ENCODE measurements at places on chromosomes 2 and 18.
A peak's percentile ranks its signal among the peaks of the same experiment; 100 is the strongest.

DNA sequence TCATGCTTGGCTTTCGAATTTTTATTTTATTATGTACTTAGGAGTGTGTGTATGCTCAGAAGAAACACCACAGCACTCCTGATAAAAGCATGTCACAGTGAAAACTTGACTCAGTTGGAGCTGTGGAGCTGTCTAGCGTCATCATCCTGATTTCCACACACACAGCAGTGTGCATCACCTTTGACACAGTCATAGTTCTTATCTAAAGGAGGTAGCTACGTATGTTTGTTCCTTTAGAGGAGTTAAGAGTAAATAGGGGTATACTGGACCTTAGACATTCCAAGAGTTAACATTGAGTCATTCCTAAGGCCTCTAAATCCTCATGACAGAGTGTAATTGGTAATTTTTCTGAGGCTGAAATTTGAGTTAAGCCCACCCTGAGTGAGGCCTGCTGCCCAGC, 96.9 kb downstream of the PHLPP1 start:
- DNase-seq = no peak

GRCh38 chr2:20148923-20149702, 75.8 kb downstream of the SDC1 start:
- DNase-seq = peak; percentile 94

DNA sequence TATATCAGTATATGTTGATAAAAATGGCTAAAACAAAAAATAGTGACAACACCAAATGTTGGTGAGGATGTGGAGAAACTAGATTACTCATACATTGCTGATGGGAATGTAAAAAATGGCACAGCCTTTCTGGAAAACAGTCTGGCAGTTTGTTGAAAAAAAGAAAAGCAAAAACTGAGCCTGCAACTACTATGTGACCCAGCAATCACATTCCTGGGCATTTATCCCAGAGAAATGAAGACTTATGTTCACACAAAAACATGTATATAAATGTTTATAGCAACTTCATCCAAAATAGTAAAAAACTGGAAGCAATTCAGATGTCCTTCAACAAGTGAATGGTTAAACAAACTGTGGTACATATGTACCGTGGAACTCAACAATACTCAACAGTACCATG, 7.5 kb upstream of the KDSR start:
- DNase-seq = peak; percentile 28

DNA sequence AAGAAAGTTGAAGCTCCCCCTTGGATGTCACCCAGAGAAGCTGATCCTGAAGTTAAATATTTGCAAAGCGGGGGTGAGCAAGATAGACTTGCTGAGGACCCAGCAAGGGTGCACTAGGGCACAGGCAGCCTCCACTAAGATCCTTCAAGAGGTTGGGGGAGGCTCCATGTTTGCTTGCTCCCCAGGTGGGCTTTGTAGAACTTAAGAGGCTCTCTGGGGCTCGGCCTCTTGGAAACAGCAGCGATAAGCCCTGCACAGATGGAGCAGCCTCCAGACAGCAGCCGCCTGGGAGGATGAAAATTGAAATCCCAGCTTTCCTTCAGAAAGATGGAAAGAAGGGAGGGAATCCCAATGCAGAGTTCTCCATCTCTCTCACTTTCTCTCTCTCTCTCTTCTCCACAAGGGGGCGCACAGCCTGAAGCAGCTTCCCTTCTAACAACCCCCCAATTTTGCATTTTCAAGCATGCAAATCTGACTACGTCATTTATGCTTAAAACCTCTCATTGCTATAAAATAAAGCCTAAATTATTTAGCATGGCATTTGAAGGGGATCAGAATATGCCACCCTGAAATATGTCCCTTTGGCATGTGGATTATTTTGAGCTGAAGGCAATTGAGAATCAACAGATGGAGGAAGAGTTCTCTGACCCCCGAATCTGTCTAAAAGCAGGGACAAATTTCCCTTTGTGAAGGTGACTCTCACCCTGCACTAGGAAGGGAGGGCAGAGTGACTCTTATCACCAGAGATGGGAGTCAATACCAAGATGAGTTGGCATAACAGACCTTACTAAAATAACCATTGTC, 185.7 kb upstream of the KLHL29 start:
- peak; percentile 13 for DNase-seq

GRCh38 chr2:43507137-43507536, 88.7 kb downstream of the THADA start:
- no peak for DNase-seq

DNA sequence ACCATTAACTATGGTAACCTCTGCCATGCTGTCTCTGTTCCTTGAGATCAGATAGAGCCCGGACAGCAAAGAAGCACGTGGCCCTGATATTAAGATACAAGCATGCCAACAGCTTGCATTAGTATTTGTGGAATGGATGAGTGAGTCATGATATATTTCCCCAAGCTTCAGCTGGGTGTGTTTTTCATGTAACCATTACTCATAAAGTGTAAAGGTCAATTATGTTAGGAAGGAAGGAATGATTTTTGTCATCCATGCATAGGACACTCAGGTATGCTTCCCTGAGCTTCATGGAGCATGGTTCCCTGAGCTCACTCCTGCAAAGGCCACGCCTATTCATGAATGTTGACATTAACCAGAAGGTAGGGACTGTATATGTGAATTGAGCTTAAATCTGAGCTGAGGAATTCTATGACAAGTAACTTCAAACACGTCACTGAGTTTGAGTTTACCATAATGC, 74.6 kb downstream of the ARL4C start:
- DNase-seq = peak; percentile 93

GRCh38 chr18:74013955-74014354, 133.7 kb downstream of the FBXO15 start:
- peak; percentile 65 for DNase-seq

GRCh38 chr2:177245010-177245422, 19.5 kb downstream of the NFE2L2 start:
- DNase-seq = peak; percentile 81

- DNase-seq = no peak
These were observed 314.0 kb upstream of the ID2 start for GRCh38 chr2:8367833-8368232.

- peak; percentile 57 for DNase-seq
These were observed 60.5 kb upstream of the ALKAL2 start for GRCh38 chr2:348361-348916.

- DNase-seq = no peak
These were observed 150.5 kb downstream of the EN1 start for GRCh38 chr2:118696786-118697465.
